ENCODE measurements at places on chromosomes 4 and X.

DNA sequence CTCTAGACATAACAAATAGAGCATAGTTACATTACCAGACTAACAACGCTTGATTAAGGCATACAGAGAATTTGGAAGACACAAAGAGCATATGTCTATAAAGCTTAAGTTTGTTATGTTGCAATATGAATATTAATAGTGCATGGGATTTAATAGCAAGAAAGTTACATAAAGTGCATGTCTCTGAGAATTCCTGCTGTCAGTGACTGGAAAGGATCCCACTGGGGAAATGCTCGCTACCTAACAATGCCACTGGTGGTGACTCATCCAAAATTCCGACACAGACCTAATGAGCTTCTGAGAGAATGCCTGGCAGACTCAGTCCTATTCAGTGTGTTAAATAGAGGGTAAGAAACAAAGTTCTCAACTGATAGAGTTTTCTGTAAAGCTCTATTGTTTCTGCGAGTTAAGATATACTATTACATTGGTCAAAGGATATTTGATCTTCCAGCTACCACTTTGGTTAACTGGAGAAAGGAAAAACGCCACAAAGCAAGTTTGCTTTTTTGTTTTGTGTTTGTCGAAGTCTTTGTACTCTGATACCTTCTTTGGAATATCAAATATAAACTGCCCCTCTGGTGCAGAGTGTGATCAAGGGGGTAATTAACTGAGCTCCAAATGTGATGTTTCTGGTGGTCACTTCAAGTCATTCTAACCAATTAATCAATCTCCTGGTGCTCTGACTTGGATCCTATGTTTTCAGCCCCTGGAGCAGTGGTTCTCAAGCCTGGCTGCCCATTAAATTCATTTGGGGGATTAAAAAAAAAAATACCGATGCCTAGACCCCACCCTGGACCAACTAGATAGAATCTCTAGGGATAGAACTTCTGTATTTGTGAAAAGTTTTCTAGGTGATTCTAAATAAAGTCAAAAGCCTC lies 107.9 kb downstream of the PALLD start:
- no peak for DNase-seq

GRCh38 chr4:7160439-7160838 lies 31.9 kb upstream of the SORCS2 start:
- DNase-seq = no peak

GRCh38 chr4:176308441-176308840 lies 11.3 kb upstream of the SPCS3 start:
- DNase-seq = no peak

GRCh38 chrX:5051831-5052491 lies 1176.7 kb downstream of the NLGN4X start:
- no peak for DNase-seq

GRCh38 chr4:24677909-24678308 lies 93.6 kb upstream of the DHX15 start:
- no peak for DNase-seq

Data from BJ (cell line).